Hindlimb muscle (tissue), 1 donor: ENCODE measurements at places on chromosomes 16 and 17. TPM values are rescaled to one million over a fixed set of nuclear protein-coding genes. Genes with fewer than 3 reads are reported as not detected.

CDT1 gene
- 8.5 TPM for polyA plus RNA-seq

KCNH6 gene
- not detected for polyA plus RNA-seq

PNMT gene
- 5.0 TPM for polyA plus RNA-seq

ASPSCR1 gene
- 30.0 TPM for polyA plus RNA-seq

FZD2 gene
- 13.9 TPM for polyA plus RNA-seq

PRAC1 gene
- not detected for polyA plus RNA-seq
